ENCODE measurements at places on chromosomes 16 and 17.
A peak's percentile ranks its signal among the peaks of the same experiment; 100 is the strongest.

- DNase-seq, result peak; percentile 76
These were observed 2.1 kb downstream of the KRT33B start for GRCh38 chr17:41367426-41368075.

- DNase-seq, result no peak
These were observed 139.1 kb downstream of the SOX9 start for GRCh38 chr17:72259922-72260321.

GRCh38 chr17:65473985-65474384 lies 87.5 kb downstream of the AXIN2 start:
- no peak for DNase-seq

GRCh38 chr16:71423016-71423415 lies 18.8 kb downstream of the TLE7 start:
- no peak for DNase-seq

DNA sequence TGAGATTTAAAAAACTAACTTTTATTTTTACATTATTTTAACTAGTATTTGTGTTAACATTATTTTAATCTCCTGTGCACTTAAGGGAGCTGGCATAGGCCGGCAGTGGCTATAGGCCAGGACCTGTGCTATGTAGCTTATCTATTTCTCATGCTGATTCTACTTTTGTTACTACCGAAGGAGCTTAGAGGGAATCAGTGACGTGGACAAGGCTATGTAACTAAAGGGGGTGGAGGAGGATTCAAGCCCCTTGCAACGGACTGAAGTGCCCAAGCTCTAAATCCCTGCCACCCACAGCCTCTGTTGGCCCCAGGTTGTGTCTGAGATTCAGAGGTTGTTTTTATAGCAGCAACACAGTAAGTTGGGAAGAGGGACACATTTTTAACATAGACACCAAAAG lies 356.4 kb downstream of the WWOX start:
- DNase-seq, result no peak

GRCh38 chr17:76544546-76545365 lies 4.9 kb downstream of the PRCD start:
- no peak for DNase-seq
